ENCODE measurements at places on chromosomes 3 and 15. TPM values are rescaled to one million over a fixed set of nuclear protein-coding genes. Genes with fewer than 3 reads are reported as not detected.
A peak's percentile ranks its signal among the peaks of the same experiment; 100 is the strongest.

GRCh38 chr3:165185707-165186327 is 10.4 kb downstream of the SLITRK3 start:
- DNase-seq = peak; percentile 57

ARPP21 gene
- 0.12 TPM for total RNA-seq

DNAH12 gene
- total RNA-seq = not detected

DNA sequence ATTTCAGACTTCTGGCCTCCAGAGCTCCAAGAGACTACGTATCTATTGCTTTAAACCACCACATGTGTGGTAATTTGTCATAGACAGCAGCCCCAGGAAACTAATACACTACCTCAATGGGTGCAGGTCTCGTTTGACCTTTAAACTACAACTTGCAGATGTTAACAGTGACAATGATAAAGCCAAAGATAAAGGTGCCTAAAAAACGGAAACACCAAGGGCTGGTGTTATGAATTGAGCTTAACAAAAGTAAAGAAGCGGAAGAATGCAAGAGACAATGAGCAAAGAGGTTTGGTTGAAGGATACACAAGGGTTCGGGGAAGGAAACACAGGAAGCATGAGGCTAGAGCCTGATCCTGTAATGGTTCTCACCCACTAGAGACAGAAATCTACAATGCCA is 50.8 kb downstream of the RFTN1 start:
- no peak for DNase-seq

- DNase-seq = no peak
Measured at GRCh38 chr3:171377859-171378258, 82.3 kb downstream of the TNIK start.

CA12 gene
- 29.6 TPM for total RNA-seq

SNURF gene
- total RNA-seq = 13.7 TPM

PEX5L gene
- total RNA-seq = not detected

- DNase-seq = no peak
Measured at GRCh38 chr3:57226176-57226575, 1.4 kb upstream of the APPL1 start.

DNA sequence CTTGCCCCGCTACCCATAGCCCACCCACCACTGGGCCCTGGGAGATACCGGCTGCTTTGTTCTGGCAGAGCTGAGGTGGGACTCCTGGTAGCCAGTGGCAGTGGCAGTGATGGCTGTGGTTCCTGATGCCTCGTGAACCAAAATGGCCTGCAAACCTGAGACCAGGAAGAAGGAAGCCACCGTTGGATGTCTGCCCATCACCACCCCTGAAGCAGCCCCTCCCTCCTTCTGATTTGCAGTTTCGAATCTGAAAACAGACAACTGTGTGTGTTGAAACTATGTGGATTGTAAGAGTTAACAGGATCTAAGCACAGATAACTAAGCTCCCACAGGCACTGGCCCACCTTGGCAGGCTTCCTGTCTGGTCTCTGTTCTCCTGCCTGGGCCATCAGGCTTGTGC is 66.6 kb downstream of the NUP210 start:
- DNase-seq = no peak

DNA sequence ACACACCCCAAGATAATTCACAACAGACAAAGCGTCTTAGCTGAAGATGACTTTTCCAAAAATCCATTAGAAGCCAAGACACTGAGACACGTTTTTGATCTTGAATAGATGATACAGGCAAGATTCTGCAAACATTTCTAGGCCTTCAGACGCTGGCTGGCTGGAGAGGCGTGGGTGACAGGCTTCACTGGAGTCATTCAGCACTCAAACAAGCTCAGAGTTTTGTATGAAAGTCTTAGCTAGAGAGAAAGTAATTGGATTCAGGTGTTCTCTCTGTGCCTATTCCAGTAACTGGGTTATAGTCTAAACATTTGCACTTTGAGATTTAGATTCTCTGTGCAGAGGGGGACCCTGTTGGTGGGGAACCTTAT is 147.7 kb upstream of the BHLHE40 start:
- no peak for DNase-seq

DNA sequence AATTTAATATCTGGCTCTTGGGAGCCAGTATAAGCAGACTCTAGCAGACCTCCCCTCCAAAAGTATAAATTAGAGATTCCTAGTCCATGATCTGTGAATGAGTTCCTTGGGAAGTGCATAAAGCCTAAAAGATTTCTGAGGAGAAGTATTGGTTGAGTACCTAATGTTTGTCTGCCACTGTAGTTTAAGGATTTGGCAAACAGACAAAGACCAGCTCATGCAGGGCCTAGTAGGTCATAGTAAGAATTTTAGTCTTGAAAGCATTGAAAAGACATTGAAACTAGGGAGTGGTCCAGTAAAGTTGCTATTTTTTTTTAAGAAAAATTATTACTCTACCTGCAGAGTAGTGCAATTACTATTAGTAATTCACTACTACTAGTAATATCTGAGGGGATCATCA is 67.5 kb downstream of the SPRED1 start:
- no peak for DNase-seq

DNA sequence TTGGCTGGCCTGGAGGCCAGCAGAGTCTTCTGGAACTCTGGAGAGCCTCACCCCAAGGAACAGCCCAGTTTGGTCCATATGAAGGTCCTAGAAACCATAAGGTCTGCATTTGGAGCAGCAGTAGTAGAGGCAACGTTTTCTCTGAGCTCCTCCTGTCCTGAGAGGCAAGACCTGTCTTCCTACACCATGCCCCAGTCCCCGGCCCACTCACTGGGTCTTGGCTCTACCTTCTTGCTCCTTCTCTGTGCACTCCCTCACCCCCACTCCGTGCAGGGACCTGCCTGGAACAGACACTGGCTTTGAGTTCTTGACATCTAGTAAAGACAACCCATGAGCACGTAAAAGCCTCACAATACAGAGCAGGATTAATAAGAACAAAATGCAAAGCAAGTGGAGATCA is 76.6 kb downstream of the CHRD start:
- no peak for DNase-seq

DNA sequence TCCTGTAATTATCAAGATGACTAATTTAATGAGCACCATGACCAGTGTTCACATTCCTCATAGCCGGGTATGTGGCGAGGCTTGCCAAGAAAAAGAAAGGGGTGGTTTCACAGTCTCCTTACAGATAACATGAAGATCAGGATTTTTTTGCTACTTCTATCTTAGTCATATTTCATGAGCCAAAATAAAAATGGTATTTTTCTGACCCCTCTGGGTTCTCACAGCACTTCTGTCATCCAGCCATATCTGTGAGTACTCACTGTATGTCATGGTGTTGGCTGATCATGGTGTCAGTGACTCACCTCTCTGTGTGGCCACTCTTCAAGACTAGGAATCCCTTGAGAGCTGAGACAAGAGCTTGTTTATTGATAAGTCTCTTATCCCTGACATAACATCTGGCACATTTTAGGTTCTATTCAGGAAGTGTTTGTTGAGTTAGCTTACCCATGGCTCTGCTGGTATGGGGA is 130.5 kb upstream of the LMCD1 start:
- DNase-seq = no peak

DNA sequence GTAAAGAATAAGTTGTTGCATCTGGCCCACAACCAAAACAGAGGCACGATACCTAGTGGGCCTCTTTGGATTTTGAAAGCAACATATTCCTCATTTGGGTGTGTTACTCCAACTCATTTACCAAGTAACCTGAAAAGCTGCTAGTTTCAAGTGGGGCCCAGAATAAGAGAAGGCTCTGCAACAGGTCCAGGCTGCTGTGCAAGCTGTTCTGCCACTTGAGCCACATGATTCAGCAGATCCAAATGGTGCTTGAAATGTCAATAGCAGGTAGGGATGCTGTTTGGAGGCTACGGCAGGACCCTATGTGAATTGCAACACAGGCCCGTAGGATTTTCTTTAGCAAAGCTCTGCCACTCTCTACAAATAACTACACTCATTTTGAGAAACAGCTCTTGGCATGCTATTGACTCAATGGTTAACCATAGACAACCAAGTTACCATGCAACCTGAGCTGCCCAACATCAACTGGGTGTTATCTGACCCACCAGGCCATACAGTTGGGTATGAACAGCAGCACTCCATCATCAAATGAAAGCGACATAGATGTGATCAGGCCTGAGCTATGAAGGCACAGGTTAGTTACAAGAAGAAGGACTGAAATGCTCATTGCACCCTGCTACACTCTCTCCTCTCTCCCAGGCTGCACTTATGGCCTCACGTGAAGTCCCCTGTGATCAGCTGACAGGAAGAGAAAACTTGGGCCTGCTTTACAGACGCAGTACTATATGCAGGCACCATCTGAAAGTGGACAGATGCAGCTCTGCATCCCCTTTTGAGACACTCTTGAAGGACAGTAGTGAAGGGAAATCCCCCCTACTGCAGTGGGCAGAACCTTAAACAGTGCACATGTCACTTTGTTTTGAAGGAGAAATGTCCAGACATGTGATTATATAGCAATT is 9.5 kb upstream of the MCF2L2 start:
- DNase-seq = no peak

RAMAC gene
- total RNA-seq = 22.0 TPM

GRCh38 chr3:87766721-87767120 is 292.1 kb downstream of the CGGBP1 start:
- no peak for DNase-seq

DNA sequence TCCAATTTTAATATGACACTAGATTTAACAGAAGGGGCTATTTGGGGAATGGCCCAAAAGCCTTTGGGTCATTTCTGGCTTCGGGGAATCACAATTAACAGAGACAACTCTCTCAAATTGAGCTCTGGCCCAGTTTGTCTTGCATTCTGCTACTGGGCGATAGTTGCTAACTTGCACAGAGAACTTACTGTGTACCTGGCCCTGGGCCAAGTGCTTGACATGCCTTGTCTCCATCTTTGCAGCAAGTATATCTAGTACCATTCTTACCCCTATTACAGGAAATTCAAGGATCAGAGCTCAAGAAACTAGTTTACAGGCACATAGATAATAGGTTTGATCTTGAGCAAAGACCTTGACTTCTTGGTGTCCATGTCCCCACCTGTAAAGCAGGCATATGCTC is 175.7 kb downstream of the TMEM108 start:
- no peak for DNase-seq

SPINT1 gene
- total RNA-seq = 2.4 TPM

RAB27A gene
- 0.98 TPM for total RNA-seq

- no peak for DNase-seq
Measured at GRCh38 chr3:129429602-129430001, 1.2 kb upstream of the EFCAB12 start.
